ENCODE measurements at places on chromosomes 4 and X.

GRCh38 chrX:150310417-150310816 is 52.7 kb upstream of the MAMLD1 start:
- DNase-seq = no peak

DNA sequence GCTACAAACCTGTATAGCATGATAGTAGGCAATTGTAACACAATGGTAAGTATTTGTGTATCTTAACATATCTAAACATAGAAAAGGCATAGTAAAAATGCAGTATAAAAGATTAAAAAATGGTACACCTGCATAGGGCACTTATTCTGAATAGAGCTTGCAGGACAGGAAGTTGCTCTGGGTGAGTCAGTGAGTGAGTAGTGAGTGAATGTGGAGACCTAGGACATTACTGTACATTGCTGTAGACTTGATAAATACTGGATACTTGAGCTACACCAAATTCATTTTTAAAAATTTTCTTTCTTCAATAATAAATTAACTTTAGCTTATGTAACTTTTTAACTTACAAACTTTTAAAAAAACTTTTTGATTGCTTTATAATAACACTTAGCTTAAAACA is 68.2 kb upstream of the MAML3 start:
- no peak for DNase-seq

- DNase-seq = no peak
Observed at GRCh38 chrX:7574325-7574724, 268.6 kb upstream of the VCX start.

DNA sequence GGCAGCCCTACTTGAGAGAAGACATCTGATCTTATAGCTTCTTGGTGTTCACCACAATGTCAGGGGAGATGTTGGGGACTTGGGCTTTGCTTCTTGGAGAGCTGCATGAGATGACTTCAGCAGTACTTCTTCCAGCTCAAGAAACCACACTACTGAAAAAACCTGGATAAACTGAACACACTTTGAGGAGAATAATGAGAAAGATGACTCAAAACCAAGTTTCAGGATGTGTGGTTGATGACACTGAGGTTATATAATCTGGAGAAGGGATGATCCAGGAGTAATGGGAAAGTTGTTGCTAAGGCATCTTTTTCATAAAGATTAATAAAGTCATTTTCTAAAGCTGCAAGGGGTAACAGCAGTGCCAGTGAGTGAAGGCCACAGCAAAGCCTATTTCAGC is 58.4 kb upstream of the PNPLA4 start:
- peak; percentile 22 for DNase-seq

GRCh38 chr4:64889906-64890610 is 480.8 kb upstream of the TECRL start:
- peak; percentile 27 for DNase-seq

DNA sequence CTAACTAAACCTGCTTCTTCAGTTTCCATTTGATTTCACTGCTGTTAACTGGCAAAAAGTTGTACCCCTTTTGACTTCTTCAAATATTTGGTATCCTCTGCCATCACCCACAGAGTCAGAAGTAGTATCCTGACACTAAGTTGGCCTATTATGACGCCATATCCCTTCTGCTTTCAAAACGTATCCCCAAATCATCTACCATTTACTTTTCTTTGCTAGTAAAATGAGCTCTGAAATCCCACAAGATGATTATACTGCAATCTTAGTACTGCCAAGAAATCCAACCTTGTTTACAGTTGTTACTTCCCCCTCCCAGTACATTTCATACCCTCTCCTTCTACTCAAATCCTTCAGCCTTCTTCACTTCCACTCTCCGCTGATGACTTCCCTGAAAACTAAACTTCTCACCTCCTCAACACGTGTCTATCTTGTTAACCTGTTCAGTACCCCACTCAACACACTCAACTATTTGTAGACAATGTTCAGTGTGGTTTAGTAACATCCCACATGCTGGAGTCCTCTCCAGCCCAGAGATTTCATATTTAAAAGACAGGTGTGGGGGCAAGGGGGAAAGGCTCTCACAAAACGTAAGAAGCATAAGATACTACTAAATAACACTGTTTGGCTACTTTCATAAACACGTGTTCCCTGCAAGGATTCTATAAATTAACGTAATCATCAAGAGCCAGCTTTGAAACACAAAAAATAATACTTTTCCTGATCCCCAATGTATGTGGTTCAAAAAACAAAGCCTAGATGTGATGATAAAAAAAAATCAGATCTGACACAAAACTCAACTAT is 1.3 kb downstream of the NAF1 start:
- no peak for DNase-seq

GRCh38 chrX:74251006-74251930 is 52.7 kb upstream of the ZCCHC13 start:
- DNase-seq = no peak

- no peak for DNase-seq
Observed at GRCh38 chr4:150289198-150289597, 211.0 kb downstream of the DCLK2 start.

GRCh38 chrX:9535101-9535500 is 70.2 kb downstream of the TBL1X start:
- no peak for DNase-seq

DNA sequence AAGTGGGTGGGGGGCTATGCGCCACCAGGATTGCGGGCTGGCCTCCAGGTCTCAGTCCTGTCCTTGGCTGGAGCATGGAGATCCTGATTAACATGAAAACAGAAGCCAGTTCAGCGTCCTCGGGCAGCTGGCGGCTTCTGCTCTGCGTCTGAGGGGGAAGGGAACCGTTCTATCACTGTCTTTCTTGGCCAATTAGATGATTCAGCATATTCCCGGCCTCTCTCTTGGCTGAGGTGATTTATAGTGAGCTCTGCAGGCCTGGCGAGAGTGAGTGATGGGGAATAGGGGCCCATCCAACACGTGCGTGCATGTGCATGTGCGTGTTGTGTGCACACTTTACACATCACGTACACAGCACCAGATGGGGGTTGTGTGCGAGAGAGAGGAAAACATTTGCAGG is 145.8 kb upstream of the ATP6AP2 start:
- no peak for DNase-seq

DNA sequence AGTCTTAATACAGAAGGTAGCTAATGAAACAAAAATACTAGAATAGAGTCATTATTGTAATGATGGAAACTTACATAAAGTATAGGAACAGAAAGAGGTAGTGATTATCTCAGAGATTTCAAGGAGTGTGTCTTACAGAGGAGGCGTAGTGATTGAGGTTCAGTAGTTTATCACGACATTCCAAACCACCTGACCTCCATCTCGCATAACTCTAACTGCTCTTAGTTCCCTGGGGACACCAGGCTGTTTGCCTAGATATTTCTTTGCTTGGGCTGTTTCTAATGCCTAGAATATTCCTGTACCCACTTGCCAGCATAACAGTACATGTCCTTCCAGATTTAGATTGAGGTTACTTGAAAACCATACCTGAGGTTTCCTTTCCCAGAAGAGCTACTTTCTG is 29.1 kb downstream of the STAG2 start:
- no peak for DNase-seq

GRCh38 chr4:37976507-37976906 is 16.3 kb downstream of the PTTG2 start:
- DNase-seq = no peak

DNA sequence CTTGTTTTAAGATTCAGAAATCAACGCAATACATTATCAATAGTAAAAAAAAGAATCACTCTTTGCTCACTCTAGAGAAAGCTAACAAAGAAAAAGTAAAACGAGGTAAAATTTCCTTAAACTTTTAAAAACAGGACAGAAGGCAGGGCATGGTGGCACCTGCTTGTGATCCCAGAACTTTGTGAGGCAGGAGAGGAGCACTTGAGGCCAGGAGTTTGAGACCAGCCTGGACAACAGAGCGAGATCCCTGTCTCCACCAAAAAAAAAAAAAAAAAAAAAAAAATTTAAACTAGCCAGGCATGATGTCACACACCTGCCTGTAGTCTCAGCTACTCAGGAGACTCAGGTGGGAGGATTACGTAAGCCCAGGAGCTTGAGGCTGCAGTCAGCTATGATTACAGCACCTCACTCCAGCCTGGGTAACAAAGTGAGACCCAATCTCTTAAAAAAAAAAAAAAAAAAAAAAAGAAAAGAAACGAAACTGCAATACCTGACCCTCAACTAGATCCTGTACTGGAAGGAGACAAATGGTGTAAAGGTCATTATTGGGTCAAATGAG is 3.5 kb downstream of the CCNI start:
- DNase-seq = no peak

DNA sequence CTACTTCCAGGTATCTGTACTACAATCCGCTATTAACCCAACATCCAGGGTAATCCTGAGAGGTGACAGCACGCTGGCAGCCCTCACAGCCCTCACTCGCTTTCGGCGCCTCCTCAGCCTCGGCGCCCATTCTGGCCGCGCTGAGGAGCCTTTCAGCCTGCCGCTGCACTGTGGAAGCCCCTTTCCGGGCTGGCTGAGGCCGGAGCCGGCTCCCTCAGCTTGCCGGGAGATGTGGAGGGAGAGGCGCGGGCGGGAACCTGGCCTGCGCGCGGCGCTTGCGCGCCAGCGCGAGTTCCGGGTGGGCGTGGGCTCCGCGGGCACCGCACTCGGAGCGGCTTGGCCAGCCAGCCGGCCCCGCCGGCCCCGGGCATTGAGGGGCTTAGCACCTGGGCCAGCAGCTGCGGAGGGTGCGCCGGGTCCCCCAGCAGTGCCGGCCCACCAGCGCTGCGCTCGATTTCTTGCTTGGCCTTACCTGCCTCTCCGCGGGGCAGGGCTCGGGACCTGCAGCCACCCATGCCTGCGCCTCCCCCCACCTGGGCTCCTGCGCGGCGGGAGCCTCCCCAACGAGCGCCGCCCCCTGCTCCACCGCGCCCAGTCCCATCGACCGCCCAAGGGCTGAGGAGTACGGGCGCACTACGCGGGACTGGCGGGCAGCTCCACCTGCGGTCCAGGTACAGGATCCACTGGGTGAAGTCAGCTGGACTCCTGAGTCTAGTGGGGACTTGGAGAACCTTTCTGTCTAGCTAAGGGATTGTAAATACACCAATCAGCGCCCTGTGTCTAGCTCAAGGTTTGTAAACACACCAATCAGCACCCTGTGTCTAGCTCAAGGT is 87.3 kb downstream of the PRSS12 start:
- DNase-seq = no peak

- peak; percentile 97 for DNase-seq
Observed at GRCh38 chr4:123699880-123700771, 303.5 kb downstream of the SPRY1 start.

GRCh38 chr4:17613761-17614415 is 553 bp upstream of the MED28 start:
- peak; percentile 38 for DNase-seq

DNA sequence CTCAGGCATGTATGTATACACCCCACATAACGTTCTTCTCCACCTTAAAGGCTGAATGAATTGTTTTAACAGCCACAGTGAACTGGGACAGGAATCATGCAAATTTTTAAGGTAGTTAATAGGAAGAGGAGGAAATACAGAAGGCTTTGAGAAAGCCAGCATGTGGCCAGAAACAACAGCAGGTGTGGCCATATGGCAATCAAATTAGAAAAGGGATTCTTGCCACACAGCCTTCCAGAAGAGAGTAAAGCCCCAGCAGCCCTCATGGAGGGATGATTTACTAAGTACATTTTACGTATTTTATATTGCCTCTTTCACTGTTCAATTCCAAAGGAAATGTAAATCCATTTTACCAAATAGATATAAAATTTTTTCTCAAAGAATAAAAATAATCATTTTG is 792.2 kb downstream of the ADGRL3 start:
- DNase-seq = no peak

- DNase-seq = no peak
Observed at GRCh38 chr4:141390571-141390970, 169.9 kb downstream of the ZNF330 start.

- DNase-seq = peak; percentile 16
Observed at GRCh38 chrX:50579955-50580354, 109.3 kb upstream of the DGKK start.

- DNase-seq = no peak
Observed at GRCh38 chrX:93977641-93978040, 303.6 kb downstream of the FAM133A start.

DNA sequence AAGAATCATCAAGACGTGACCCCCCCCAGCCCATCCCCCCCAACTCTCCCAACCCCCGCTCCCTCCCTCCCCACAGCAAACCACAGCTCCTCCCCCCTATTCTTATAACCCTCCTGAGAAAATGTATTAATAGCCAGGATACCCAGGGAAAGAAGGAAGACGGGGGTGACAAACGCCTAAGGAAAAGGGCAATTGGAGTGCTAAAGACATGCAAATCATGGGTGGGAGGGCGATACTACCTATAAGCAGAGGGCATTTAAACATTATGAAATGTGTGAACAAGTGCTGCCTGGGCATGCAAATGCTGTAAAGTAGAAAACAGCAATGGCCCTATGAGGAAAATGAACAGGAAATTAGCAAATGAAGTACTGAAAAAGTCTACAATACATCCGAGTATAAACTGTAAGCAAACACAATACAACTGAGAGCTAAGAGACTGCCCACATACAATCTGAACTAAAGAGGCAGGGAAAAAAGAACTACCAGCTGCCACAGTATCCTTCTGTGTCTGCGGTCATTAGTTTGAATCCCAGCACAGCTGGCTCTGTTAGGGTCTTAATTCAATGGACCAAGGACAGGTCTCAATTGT is 2.4 kb downstream of the CXXC4 start:
- DNase-seq = no peak

- DNase-seq = peak; percentile 59
Observed at GRCh38 chrX:45479835-45480422, 279.3 kb upstream of the DIPK2B start.

DNA sequence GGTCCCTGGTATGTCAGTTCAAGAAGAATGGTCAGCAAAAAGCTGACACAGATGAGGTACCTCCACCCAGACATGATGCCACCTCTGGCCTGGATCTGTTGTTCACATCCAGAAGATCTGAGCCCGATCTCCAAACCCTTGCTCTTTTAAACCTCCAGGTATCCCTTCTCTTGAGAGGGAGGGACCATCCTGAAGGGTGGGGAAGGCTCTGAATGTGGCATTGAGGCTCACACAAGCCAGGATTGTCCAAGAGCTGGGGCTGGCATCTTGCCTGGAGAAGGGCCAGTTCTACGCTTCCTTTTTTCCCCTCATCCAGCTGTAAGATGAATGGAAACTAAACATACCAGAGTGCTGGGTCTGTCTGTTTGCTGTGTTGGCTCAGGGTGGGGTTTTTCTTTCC is at the start of gene ITIH6:
TSS of gene ITIH6 (minus strand) at position 119 of the 400 bp plus-strand sequence. CDS start at position 74, 45 bp downstream.
- no peak for DNase-seq
